Activated CD4-positive, alpha-beta T cell treated with anti-CD3 and anti-CD28 coated beads, Interleukin-2, Interleukin-4, amounts not matched to agents 100 ng/mL and 50 ng/mL, durations not matched to agents 16 hours and 8 hours (primary cell): ENCODE measurements at places on chromosomes 4 and X.

DNA sequence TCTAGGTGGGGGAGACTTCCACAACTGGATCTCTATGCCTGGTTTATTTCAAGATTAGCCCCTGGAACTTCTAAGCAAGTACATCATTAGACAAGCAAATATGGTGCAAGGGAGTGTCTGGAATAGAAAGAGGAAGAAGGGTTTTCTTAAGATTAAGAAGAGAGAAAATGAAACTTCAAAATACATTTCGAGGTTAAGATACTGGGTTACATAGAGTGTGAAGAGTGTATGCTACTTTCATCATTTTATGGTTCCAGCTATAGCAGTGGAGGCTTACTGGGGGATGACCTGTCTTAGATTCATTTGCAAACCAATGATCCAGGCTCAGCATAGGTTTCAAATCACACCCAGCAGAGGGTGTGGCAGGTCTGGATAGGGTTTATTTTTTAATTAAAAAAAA lies 144.4 kb upstream of the GATB start:
- no peak for DNase-seq

GRCh38 chrX:36861601-36862000 lies 146.6 kb upstream of the FAM47C start:
- no peak for DNase-seq

GRCh38 chr4:139084804-139085093 lies 69.2 kb downstream of the NOCT start:
- DNase-seq, result no peak

GRCh38 chr4:76199664-76200211 lies 13.9 kb downstream of the SCARB2 start:
- no peak for DNase-seq

DNA sequence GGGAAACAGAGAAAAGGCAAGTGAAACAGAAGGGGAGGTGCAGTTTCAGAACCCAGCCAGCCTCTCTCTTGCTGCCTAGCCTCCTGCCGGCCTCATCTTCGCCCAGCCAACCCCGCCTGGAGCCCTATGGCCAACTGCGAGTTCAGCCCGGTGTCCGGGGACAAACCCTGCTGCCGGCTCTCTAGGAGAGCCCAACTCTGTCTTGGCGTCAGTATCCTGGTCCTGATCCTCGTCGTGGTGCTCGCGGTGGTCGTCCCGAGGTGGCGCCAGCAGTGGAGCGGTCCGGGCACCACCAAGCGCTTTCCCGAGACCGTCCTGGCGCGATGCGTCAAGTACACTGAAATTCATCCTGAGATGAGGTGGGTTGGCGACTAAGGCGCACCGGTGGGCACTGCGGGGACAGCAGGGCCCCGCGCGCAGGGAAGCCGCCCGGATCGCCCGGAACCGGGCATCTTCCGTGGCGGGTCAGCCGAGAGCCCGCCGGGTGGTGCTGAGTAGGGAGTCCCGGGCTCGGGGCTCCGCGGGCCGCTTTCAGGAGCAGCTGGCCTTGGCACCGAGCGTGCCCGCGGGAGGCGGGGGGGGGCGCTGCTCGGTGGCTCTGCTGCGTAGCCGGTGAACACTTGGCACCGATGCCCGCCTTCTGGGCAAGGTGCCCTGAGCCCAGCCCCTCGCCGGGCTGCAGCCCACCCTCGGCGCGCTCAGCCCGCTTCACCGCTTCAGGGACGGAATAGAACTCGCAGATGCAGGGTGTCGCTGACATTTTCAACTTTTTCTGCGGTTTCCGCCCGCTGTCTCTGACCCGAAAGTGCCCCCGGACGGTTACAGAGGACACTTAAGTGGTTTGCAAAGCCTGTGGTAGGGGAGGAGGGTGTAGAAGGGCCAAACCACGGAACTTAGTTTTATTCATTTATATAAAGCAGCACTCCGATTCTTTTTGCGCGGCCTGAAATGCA lies at the start of gene CD38:
CD38 (plus strand) TSS at position 40 of the 953 bp plus-strand sequence; CDS start at position 127, 87 bp downstream.
- DNase-seq, result peak; percentile 62

- no peak for DNase-seq
Observed at GRCh38 chrX:86241547-86241946, 93.3 kb downstream of the DACH2 start.

DNA sequence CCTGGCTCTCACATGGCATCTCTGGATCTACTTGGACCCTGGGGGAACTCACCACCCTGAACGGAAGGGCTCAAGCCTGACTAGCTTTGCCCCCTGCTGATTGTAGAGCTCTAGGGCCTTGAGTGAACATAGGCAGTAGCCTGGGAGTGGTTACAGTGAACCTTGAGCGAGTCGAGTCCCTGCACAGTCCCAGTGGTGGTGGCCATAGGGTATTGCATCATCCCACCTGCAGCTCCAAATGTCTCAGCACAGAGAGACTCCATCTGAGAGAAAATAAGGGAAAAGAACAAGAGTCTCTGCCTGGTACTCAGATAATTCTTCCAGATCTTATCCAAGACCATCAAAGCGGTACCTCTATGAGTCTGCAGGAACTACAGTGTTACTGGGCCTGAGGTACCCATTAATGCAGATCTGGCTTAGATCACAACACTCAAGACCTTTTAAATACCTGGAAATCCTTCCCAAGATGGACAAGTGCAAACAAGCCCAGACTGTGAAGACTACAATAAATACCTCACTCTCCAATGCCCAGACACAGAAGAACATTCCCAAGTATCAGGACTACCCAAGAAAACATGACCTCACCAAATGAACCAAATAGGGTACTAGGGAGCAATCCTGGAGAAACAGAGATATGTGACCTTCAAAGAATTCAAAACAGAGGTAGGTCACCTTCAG lies 167.5 kb upstream of the TET2 start:
- no peak for DNase-seq

DNA sequence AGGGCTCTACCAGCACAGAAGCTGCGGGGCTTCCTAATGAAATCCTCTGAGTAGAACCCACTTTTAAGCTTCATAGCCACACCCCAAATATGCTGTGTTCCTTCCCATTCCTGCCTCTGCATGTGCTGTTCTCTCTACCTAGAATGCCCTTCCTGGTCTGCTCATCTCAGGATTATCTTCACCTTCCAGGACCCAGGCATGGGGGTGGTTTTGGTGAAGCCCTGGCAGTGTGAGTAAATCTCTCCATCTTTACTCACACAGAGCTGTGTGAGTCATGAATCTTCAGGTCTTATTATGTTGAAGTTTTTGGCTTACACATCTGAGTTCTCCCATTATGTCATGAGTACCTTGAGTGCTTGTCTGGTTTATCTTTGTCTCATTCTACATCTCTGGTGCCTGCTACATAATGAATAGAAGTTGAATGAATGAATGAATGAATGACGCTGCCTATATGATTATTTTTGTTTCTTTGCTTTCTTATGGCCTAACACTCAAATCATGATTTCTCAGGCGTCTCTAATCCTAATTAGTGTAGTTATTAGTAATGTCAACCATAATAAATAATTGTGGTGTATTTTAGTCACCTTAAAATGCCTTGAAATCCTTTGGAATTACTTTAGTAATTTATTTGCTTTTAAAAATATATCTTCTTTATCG lies 41.9 kb downstream of the HADH start:
- DNase-seq, result peak; percentile 28

DNA sequence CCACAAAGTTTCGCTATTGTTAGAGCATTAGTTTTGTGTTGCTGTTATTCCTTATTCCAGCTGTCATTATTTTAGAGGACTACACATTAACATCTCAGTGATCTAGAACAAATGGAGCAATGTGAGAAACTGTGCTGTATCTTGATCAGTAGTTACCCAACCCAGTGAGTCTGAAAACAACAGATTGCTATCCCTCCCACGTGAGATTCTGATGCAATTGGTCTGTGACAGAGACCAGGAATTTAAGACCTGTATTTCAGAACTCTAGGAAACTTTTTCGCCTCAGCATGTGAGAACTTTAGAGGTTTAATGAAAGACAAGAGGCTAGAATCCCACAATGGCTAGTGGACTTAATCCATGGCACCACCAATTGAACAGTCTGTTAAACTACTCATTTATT lies 35.7 kb upstream of the CDS1 start:
- DNase-seq, result no peak

GRCh38 chr4:40750461-40751258 lies 905 bp downstream of the NSUN7 start:
- no peak for DNase-seq

DNA sequence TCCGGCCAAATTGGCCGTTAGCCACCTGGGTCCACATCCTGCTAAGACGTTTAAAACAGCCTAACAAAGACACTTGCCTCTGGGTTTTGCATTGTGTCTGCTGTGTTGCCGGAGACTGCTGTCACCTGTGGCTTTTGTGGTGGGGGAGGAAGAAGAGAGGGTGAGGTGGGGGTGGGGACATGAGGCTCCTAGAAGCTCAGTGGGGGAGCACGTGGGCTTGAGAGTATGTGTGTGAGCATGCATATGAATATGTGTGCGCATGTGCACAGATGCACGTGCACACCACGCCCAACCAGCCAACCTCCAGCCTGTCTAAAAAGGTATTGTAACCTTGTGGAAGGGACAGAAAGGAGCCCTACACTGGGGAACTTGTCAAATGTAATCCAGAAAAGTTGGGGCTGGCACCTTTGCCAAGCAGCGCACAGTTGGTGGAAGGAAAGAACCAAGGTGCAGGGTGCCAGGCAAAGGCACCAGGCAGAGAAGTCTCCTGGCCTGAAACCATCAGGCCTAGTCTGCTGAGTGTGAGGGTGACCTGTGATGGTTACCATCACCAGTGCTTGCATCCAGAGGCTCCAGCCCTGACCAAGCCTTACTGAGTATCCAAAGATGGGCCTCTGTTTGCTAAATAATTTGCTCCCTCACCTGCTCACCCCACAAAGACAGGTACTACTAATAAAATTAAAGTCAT lies 10.1 kb upstream of the SASH3 start:
- peak; percentile 77 for DNase-seq

GRCh38 chr4:140255467-140255866 lies 101.5 kb upstream of the MAML3 start:
- DNase-seq, result no peak

DNA sequence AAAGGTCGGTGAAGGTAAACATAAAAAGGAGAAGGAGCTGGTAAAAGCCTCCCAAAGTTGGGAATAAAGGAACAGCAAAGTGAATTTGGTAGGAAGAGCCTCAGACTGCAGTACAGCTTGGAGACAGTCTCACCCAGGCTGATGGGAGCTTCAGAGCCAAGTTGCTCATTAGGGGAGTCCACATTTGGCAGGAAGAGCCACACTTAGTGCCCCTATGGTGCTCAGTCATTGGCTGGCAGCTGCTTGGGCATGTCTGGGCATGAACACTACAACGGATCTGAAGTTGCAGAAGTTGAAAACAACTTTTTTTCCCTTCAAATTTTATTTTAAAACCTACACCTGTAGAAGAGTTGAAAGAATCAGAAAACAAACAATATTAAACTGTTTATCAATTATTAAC lies 2497.3 kb downstream of the ARAP2 start:
- DNase-seq, result no peak

GRCh38 chr4:62131049-62131448 lies 930.9 kb downstream of the ADGRL3 start:
- DNase-seq, result no peak

DNA sequence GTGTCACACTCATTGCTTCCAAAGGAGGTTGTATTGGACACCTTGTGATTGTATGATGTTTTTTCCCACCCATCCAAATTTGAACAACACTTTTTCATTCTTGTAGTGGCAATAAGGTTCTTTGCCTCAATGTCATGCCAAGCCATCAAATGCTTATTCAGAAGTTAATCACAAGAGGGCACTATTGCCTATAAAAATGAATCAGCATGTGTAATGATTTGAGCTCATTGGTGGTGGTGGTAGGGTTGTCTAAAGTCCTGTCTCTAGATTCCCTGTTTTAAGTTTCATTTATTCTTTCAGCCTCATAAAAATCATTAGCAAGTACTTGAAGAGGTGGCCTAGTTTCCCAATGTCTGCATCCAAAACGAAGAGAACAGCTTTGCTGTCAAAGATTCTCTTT lies 37.0 kb downstream of the IRS4 start:
- DNase-seq, result peak; percentile 33

GRCh38 chr4:31984872-31985271 lies 1264.7 kb downstream of the PCDH7 start:
- DNase-seq, result no peak

- DNase-seq, result no peak
Observed at GRCh38 chr4:294732-295131, 10.5 kb downstream of the ZNF732 start.

DNA sequence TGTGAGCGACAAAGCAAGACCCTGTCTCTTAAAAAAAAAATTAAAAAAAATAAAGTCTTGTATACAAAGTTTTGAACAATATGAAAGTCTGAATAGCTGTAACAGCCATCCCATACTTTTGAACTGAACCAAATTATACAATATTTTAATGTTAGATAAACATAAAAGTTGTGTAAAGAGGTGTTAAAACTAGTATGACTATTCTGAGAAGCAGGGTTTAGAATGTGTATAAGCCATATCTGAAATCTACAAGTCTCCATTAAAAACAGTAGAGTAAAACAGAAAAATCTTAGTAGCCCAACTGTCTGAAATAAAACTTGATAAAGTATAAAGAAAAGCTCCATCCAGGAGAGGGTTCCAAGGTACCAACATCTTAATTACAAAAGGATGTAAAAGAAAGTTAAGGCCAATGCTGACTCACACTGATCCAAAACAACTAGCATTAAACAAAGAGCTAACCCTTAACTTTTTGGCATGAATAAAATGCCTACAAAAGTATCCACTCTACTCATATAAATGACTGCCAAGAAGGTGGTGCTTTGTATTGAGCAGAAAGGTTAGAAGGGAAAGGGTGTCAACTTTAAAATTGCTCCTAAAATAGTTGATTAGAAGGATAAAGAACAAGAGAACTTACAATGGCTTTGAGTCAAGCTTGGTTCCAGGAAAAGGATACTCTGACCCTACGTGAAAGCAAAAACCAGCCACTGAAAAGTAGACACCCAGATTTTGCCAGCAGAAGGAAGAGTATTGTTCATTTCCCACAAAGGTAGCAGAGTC lies 18.5 kb downstream of the CNOT6L start:
- no peak for DNase-seq

DNA sequence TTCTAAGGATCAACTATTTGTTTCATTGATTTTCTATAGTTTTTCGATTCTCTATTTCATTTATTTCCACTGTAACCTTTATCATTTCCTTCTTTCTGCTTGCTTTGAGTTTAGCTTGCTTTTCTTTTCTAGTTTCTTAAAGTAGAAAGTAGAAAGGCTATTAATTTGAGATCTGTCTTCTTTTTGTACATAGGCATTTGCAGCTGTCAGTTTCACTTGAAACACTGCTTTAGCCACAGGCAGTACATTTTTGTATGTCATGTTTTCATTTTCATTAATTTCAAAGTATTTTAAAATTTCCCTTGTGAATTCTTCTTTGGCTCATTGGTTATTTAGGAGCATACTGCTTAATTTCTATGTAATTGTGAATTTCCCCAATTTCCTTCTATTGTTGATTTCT lies 152.2 kb downstream of the SH3KBP1 start:
- DNase-seq, result no peak

- DNase-seq, result no peak
Observed at GRCh38 chr4:160265014-160265413, 1162.1 kb downstream of the RAPGEF2 start.
